ENCODE measurements at places on chromosomes 12 and 14.

DNA sequence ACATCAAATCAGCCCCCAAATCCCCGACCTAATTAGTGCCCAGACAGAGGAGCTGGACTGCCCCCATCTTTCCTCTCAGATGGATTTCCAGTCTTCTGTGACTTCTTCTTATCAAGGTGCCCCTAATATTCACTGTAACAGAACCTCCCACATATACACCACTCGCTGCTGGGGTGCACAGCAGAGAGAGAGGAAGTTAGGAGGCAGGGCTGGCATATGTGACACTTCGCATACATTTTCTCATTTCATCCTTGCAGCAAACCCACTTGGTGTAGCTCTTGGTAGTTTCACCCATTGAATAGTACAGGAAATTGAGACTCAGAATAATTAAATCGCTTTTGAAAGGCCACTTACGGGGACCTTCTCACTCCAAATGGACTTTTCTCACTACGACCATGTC is 56.5 kb upstream of the CCND2 start:
- no peak for DNase-seq

DNA sequence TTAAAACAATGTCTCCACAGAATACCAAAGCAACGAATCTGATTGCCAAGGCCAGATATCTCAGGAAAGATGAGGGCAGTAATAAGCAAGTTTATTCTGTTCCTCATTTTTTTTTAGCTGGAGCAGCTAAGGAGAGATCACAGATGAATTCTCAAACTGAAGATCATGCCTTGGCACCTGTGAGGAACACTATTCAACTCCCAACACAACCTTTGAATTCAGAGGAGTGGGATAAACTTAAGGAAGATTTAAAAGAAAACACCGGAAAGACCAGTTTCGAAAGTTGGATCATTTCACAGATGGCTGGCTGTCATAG is 994 bp downstream of the PRORP start:
- DNase-seq = no peak

DNA sequence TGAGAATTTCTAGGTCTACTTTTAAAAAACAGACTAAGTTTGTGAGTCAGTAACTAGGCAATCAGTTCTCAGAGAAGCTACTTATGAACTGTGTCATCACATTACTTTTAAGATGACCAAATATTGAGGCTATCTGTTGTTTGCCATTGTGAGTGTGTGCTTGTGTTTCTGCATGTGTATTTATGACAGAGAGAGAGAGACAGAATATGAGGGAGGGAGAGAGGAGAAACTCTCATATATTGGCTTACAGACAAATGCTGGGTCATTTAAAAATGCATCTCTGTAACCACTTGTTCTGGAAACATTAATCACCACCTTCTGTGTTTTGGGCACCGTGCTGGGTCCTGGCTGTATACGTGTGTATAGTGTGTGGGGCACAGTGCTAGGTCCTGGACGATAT is 161.5 kb upstream of the FRMD6 start:
- no peak for DNase-seq

- no peak for DNase-seq
Measured at GRCh38 chr12:54585243-54585642, 3.2 kb downstream of the PPP1R1A start.

GRCh38 chr14:70649803-70650202 is 8.1 kb downstream of the TTC9 start:
- no peak for DNase-seq

DNA sequence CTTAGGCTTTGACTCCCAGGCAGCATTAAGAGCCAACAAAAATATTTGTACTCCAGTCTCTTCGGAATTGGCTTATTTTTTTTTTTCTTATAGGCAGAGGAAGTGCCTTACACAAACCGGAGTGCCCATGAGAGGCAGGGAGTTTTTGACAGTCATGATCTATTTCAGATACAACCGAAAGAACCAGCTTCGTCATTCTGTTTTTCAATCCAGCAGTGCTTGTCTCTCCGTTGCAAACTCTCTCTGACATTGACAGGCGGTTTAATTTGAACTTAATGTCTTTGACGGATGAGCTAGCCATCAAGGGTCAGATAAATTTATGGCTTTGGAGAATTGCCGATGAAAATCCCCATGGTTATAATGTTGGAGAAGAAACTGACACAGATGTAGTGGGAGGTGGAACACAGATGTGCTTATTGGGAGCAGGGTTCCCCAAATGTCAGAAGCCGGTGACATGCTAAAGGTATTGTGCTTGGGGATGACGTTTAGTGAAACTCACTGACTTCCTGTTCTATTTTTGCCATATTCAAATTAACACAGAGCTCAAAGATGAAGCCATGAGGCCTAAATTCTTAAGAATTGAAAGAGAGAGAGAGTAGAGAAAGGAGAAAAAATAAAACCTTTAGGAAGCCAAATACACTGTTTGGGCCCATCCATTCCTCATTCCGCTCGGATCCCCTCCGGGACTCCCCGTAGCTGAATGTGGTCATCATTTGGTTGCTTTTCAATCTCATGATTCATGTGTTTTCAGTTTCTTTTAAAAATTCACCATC is 59.7 kb downstream of the PLXNC1 start:
- no peak for DNase-seq

GRCh38 chr14:57317248-57317833 is 48.6 kb downstream of the AP5M1 start:
- peak; percentile 99 for DNase-seq

DNA sequence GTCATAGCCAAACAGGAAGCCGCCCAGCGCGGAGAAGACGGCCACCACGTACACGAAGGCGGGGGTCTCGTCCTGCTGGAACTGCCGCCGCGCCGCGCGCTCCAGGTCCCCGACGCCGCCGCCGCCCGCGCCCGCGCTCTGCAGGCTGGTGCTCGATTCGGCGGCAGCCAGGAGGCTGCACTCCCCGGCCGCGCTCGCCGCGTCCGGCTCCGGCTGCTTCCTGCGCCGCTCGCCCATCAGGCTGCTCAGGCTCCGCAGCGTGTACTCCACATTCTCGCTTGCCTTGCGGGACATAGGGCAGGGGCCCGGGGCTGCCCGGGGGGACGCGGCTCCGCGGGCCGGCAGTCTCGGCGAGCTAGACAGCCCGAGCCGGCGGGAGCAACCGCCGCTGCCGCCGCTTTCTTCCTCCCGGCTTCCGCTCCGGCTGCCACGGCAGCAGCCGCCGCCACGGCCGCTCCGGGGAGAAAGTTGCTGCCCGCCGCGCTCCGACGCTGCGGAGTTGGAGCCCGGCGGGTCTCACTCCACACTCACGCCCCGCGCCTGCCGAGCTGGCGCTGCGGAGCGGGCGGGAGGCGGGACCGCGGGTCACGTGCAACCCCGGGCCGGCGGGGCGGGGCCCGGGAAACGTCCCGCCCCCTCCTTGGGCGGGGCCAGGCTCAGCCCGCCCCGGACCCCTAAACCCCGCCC is at the start of gene SLC2A13:
SLC2A13 (minus strand) TSS at position 567 of the 687 bp plus-strand sequence; CDS start at position 294, 273 bp downstream.
- DNase-seq = peak; percentile 83

- DNase-seq = peak; percentile 82
Measured at GRCh38 chr12:90909069-90909770, 45.8 kb downstream of the CCER1 start.

- DNase-seq = no peak
Measured at GRCh38 chr14:89187501-89187900, 229.5 kb downstream of the FOXN3 start.

DNA sequence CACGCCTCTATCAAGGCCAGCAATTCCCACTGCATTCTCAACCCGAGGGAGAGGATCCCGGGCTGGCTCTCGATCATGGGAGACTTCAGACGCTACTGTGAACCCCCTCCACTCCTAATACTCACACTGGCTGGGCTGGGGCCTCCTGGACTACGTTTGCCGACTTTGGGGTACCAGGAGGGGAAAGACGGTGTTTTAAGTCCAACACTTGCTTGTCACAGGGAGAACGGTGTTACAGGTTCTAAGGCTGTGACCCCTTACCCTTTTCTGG is 463 bp downstream of the NACA start:
- DNase-seq = no peak

- no peak for DNase-seq
Measured at GRCh38 chr14:22850944-22851764, 14.8 kb downstream of the MMP14 start.

- no peak for DNase-seq
Measured at GRCh38 chr14:37869633-37870032, 274.2 kb downstream of the TTC6 start.

DNA sequence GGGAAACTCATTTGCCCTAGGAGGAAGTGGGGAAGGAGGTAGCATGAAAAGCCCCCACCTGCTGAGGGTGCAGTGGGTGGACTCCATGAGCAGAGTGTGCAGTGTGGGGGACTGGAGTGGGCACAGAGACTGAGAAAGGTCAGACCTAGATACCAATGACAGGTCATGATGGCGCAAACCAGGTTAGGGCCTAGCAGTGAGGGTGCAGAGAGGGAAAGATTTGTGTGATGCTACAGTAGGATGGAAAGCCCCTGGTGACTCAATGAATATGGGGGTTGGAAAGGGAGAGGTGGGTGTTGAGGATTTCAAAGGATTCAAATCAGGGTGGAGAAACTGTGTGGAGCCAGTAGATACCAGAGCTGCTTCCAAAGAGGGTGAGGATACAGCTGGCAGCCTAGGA is 319.2 kb downstream of the DPF3 start:
- no peak for DNase-seq

DNA sequence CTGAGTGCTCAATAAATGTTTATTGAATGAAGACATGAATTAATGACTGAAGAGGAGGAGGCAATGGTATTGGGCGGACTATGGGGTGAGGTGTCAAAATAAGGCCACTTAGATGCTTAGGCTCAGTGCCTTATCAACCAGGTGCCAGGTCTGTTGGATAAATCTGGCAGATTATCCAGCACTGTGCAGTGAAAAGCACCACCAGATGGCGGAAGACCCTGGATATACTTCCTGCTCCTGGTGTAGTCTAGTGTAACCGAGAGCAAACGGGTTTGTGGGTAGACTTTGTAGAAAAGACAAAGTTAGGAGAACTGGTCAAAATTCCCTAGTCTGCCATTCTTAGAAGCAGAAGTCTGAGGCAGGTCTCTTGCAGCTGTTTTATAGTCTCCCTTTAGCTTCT is 306.3 kb downstream of the ATP23 start:
- peak; percentile 90 for DNase-seq

DNA sequence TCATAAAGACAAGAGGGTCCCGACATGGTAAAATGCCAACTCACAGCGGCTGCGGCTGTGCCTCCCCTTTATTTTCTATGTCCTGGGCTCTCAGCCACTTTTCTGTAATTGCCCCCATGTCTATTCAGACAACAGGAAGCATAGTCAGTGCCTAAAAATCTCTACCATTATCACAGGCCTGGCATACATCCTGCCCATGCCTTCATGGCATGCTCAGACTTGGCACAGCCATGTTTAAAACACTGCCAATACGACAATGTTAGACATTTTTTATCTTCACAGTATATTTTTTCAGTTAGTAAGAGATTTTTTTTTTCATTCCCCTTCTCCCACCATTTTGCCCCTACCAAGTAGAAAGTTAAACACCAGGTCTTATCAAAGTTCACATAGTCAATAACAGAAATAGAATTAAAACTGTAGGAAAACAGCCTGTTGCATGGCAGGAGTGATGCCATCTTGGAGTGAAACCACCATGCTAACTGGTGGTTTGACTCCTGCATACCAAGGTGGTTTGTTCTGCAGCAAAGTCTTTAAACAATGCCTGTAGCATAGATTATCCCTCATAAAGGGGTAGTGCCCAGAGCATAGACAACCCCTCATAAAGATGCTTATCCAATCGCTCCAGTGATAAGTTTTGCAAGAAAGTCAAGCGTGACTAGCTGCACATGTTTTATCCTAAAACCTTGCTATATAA is 18.9 kb upstream of the CERS5 start:
- no peak for DNase-seq

DNA sequence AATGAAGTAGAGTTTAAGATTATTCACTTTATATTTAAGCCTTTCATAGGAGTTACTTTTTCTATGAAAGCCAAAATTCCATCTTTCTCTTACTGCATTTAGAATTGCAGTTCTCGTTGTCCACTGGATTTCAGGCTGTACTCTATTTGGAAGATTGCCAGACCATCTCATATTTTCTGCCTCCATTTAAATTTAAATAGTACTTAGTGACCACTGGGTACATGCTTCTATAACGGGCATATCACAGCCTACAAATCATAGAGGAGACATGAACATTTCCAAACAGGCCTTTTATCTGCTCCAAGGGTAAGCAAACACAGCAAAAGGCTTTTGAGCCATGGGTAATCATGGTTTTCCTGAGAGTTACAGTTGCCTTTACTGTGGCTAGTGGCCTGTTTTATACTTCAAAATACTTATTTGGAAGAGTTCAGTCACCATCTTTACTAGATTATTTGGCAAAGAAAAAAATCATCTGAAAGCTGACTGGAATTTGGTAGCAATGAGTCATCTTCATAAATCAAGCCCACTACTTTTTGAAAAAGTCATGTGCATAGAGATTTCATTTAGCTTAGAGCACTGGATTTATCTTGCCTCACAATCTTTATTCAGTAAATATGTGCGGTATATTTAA is 15.7 kb downstream of the ANO6 start:
- no peak for DNase-seq

DNA sequence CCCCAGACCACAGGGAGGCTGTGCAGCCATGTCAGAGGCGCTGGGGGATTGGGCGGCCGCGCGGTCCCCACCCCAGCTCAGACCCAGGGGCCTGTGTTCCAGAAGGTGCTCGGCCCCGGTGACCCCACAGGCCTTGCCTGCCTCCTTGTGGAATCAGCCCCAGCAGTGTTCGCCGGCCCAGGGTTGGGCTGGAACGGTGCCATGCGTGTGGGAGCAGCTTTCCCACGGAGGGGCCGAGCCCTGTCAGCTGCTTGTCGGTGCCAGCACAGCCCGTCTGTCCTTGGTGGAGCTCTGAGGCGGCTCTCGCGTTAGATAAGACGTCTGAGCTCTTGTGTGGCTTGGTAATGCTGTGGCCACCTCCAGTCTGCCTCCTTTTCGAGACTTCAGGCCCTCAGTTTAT is 8.5 kb downstream of the ZFYVE21 start:
- DNase-seq = no peak

- DNase-seq = peak; percentile 58
Measured at GRCh38 chr12:12561371-12562015, 1.2 kb downstream of the DUSP16 start.

GRCh38 chr14:79175671-79176070 is 1005.5 kb downstream of the NRXN3 start:
- no peak for DNase-seq

- DNase-seq = no peak
Measured at GRCh38 chr12:100481021-100481420, 7.4 kb downstream of the NR1H4 start.

DNA sequence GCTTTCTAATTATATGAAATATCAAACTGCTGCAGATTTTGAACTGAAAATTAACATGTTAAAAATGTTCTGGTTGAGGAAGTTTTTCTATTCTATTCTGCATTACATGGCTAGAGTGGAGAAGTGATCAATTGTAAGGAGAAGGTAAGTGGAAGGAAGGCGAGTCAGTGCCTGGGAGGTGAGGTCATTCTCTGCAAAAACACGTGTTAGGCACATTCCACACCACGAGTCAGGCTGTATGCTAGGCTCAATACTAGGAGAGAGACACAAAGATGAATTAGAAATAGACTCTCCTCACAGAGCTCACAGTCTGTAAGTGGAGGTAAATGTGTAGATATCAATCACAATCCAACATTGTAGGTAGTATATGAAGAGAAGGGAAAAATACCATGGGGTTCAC is 194.1 kb downstream of the NOVA1 start:
- no peak for DNase-seq

Data from NCI-H82 (cell line).